ENCODE measurements at places on chromosomes 5 and 9.

DNA sequence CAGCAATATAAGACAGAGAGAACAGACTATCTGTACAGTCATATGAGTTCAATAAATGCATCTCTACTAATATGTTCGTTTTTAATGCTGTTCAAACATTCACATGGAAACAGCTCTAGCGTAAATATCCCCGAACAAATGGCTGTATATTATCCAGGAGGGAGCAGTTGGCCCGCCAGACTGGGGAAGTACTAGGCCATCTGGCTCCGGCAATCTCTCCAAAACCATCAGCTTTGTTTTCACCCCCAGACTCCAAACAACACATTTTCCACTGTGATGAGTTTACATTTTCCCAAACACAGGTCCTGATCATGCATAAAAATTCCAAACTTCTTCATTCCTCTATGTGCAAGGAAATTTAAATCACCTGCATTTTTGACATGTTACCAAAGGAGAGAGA lies 8.7 kb downstream of the EBF1 start:
- DNase-seq = no peak

DNA sequence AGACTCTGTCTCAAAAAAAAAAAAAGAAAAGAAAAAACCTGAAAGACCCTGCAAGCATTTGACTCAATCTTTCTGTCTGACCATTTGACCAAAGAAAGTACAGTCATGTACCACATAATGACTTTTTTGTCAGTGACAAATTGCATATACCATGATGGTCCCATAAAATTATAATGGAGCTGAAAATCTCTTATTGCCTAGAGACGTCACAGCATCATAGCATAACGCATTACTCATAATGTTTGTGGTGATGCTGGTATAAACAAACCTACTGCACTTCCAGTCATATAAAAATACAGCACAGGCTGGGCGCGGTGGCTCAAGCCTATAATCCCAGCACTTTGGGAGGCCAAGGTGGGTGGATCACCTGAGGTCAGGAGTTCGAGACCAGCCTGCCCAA lies 10.5 kb downstream of the ECM2 start:
- DNase-seq = no peak

GRCh38 chr5:115671939-115672338 lies 46.1 kb upstream of the TMED7 start:
- DNase-seq = no peak

DNA sequence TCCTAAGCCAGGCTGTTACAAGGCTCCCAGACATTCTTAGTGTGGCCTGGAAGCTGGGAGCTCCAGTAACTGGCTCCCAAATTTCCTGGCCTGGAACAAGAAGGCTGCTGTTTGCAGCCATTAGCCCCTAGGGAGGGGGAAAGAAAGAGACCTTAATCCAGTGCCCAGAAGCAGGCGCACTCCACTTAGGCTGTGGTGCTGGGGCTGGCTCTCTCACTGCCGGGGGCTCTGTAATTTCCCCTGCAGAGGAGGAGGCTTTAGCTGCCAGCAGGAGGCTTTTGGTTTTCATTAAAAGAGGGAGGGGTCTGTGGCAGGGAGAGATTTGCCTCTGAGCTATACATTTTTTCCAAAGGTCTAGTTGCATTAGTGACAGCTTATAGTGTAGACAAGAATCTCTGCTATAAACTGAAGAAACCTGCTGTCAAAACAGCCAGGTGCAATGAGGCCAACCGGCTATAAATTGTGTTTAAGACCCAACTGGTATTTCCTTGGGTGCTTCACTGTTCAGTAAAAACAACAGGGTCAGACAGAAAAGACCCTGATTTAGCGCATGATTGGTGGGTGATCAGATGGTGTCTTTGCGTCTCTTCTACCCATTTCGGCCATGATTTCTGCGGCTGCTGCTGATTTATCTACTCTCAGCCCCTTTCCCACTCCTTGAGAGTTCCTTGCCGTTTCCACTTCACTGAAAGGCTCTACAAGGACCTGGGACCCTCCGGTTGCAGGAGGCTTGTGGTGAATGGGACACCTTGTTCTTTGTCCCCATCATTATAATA lies 254.6 kb downstream of the AOPEP start:
- no peak for DNase-seq

- DNase-seq = no peak
Observed at GRCh38 chr5:142000173-142000572, 12.7 kb downstream of the GNPDA1 start.

- no peak for DNase-seq
Observed at GRCh38 chr9:444528-444927, 229.9 kb downstream of the DOCK8 start.

GRCh38 chr9:127642082-127642740 lies 30.1 kb downstream of the STXBP1 start:
- DNase-seq = no peak

DNA sequence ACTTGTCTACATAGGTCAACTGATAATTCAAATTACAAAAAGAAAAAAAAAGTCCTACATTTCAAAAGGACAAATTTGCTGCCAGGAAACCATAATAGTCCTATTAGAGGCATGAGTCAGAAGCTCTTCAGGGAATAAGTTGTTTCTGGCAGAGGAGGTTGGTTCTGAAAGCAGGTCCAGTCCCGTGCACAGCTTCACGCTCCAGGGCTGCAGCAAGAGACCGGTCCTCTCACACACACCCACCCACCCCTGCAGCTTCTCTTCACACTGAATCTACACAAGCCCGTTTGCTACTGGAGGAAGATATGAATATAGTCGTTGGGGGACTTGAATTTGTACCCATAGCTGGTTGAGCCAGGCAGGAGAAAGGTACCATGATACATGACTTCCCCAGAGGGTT lies 36.9 kb upstream of the SLC1A3 start:
- DNase-seq = no peak

DNA sequence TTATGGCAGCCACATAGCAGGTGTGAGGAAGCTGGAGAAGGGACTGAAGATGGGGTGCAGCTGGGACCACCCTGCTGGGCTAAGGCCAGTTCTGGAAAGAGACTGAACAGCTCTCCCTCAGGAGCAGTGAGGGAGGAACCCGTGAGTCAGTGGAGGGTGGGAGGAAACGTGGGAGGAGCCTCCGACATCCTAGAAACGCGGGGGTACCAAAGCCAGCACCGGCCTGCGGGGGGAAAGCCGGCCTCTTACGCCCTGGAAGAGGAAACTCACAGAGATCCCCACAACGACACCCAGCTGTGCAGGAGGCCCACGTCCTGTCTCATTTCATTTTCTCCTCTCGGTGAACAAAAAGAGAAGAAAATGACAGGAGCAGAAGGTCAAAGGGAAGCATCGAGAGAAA lies 185.8 kb upstream of the IRX4 start:
- DNase-seq = no peak

GRCh38 chr9:97847474-97848214 lies 5.4 kb upstream of the FOXE1 start:
- no peak for DNase-seq

DNA sequence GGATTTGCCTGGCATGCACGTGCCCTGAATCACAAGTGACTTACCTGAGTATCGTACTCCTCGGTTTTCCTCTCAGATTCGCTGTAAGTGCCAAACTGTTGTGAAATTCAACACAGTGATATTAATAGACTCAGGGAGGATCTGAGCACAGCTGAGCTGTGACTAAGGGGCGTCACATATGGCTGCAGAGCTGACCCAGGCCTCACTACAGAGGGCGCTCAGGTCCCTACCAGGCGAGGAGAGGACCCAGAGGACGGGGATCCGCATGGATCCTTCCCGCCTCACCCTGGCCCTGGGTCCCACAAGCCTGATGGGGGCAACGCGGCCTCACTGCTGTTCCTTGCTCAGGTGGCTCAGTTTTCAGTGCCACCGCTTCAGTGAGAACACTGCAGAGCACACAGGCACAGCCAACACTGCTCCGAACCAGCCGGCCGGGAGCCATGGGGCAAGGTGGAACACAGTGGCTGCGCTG lies 20.1 kb downstream of the CLPTM1L start:
- DNase-seq = no peak

DNA sequence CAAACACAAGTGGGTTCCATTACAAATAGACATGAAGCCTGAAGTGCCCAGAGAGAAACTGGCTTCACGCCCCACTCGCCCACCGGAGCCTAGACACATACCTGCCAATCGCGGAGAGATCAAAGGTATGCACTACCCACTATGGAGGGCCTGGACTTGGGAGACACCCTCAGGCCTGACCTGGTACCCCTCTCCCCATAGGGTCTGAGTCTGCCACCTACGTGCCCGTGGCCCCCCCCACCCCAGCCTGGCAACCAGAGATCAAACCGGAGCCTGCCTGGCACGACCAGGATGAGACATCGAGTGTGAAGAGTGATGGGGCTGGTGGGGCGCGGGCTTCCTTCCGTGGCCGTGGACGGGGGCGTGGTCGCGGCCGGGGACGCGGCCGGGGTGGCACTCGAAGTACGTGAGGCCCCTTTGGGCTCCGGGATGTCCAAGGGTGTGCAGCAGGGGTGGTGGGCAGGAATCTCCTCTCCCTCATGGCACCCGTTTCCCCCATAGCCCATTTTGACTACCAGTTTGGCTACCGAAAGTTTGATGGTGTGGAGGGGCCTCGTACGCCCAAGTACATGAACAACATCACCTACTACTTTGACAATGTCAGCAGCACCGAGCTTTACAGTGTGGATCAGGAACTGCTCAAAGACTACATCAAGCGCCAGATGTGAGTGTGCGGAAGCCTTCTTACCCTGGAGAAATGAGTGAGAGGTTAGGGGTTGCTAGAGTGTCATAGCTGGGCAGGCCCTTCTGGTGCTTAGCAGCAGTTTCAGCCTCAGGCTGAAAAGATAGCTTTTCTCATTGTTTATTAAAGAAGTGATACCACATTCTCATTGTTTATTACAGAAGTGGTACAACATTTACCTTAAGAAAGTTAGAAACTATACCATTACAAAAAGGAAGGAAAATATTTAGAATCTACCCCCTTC lies 38.7 kb downstream of the LARP1 start:
- no peak for DNase-seq

DNA sequence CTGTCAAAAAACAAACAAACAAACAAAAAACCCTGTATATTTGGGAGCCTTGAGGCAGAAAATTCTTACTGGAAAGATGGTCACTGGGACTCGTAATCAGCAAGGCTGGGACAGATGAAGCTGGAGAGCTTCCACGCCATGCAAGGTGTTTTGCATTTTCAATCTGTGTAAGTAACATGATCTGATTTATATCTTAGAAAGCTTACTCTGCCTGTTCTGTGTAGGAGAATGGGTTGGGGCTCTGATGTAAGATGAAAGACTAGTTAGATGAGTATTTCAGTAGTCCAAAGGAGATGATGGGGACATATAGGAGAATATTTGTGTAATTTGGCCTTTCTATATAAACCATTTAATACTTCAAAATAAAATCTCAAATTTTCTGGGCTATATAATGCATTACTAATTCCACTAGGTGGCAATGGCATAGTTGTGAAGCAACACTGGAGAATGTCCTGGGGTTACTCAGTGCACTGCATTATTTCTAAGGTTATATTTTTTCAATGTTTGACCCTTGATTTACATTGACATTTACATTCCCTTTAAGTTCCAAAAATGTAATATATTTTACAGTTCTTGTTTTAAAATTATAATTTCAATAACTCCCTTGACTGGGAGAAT lies 21.9 kb upstream of the FSD1L start:
- no peak for DNase-seq

DNA sequence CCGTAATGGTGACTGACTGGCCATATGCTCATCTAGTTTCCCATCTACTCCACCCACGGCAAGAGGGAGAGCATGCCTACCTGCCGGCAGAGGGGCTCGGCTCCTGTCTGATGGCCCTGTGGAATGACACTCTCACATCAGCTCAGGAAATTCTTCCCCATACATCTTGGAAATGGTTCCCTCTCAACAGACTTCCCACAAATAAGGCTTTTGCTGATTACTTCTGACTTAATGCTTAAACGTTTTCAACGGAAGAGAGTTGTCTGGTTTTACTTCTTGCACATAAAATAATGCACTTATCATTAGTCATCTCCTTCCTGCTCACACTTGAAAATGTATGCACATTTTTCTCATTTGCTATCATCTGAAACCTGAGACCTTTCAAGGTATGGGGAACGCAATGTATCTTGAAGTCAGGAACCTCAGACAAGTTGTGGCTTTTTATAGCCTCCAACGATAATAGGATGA lies 129.5 kb downstream of the TTLL11 start:
- no peak for DNase-seq

DNA sequence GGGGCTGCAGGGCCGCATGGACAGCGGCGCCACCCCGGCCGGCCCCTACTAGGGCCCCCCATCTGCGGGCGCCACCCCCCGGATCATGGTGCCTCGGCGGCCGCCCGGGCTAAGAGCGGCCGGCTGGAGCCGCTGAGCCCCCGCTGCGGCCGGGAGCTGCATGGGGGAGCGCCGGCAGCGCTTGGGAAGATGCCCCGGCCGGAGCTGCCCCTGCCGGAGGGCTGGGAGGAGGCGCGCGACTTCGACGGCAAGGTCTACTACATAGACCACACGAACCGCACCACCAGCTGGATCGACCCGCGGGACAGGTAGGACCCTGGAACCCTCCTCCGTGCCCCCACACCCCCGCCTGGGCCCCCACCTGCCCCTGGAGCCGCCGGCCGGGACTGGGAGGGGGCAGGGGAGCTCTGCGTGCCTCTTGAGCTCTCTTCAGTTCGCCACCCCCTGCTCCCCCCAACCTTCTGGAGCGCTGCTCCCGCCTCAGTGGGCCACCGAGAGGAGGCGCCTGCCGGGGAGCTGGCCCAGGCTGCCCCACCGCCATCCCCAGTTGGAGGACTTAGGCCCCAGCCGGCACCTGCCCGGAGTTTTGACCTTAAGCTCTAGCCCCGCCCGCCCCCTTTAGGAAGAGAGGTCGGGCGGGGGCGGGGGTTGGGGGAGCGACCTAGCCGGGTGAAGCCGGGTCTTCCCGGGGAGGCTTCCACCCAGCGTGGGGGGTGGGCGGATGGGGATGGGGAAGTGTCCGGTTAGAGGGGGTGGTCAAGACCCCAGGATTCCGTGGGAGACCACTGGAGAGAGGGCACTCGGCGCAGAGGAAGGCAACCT lies 730 bp downstream of the WWC1 start:
- no peak for DNase-seq

DNA sequence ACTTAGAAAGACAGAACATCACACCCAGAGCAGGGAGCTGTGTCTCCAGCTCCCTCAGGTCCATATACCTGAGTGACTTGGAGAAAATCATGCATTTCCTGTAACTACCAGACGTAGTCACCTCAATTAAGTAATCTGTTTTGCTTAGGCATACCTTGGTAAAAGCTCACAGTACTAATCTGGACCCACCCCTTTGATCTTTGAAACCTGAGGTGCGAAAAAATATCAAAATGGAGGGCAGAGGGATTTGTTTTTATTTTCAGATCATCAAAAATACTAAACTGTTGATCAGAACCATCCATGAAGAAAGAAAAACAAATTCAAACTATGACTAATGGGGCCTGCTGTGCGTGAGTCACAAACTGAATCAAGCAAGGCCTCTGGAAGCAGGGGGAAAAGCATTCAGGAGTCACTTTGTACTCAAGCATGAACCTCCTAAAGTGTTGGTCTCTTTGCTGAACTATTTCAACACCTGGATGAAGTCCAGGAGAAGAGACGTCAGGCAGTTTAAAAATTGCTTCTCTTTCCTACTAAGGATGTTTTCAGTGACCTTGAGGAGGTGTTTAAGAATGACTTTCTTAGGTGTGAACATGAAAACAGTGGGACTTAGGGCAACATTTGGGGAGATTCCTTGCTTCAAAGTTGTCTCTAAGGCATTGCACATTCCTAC lies 76.3 kb downstream of the MUSK start:
- DNase-seq = no peak
